Effector CD4-positive, alpha-beta T cell (primary cell): ENCODE measurements at places on chromosomes 6 and 20.

DNA sequence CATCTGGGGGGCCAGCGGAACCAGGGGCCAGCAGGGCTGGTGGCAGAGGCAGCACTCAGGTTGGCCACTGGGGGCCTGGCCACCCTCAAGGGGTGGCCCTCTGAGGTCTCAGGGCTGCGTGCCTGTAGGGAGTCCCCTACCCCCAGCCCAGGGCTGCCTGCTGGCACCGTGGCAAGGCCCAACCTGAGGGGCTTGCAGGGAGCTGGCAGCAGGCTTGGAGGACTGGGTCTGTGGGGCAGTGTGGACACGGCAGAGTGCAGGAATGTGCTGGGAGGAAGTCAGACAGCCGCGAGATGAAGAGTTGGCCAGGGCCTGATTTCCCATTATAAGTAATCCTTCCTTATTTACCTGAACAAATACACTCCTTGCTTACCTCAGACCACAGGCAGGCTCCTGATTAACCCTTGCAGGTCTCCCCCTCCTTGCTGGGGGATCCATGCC, at the start of gene SPDEF:
Gene SPDEF (minus strand): TSS at position 299 of the 441 bp plus-strand sequence. CDS start 11,874 bp downstream, outside the sequence.
- no peak for DNase-seq

DNA sequence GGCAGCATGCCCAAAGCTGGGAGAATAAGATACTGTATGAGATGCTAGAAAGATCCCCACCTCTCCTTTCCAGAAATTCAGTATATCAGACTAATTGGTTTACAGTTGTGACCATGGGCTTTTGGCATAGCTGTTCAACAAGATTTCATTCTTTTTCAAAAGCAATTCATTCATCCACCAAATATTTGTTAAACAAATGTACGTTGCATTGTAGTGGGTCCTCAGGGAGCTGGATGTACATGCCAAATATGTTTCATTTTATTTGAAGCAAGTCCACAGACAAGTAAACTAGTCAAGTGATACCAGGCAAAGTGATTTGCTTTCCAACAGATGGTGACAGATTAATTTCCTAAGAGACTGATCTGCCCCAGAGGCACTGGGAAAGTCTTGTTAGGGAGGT, 85.8 kb upstream of the ESR1 start:
- no peak for DNase-seq

GRCh38 chr20:25116739-25117458, 35.0 kb upstream of the VSX1 start:
- DNase-seq, result no peak

GRCh38 chr20:53124803-53125202, 152.6 kb downstream of the TSHZ2 start:
- DNase-seq, result no peak

DNA sequence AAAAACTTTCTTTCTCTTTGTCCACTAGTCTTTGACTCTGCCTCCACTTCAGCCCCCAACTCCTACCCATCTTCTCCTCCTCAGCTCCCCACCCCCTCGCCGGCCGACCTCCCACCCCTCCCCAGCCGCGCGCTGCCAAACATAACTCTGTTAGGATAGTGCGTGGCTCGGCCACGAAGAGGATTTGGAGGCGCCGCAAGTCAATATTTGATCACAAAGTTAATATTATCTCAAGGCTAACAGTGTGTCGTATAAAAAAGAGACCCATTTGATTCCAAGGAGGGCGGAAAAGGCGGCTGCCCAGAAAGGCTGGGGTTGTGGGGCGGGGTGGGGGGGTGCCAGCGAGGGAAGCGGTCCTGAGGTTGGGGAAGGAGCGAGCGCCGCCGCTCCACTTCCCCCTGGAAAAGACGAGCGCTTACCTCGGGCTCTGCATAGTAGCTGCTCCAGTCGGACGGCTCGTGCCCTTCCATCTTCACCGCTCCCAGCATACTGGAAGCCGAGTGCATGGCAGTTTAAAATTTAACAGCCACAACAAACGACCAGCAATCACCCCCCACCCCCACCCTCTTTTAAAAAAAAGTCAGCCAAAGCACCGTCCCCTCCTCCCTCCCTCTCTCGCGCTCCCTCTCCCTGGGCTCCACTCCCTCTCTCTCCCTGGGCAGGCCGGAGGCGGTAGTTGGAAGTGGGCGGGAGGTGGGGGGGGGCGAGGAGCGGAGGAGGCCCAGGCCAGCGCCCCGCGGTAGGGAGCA, 425 bp downstream of the FOXA2 start:
- DNase-seq, result no peak

- no peak for DNase-seq
Measured at GRCh38 chr6:73713426-73714147, 17.6 kb downstream of the CD109 start.

- no peak for DNase-seq
Measured at GRCh38 chr20:62739067-62739466, 30.4 kb downstream of the NTSR1 start.
